Stimulated activated CD4-positive, alpha-beta T cell treated with anti-CD3 and anti-CD28 coated beads, Interleukin-12 subunit alpha, Interleukin-12 subunit beta, amount 100 ng/mL, for 4 hours (primary cell): ENCODE measurements at places on chromosomes 3 and 15.

- no peak for DNase-seq
Measured at GRCh38 chr3:23894254-23895061, 22.3 kb downstream of the NKIRAS1 start.

DNA sequence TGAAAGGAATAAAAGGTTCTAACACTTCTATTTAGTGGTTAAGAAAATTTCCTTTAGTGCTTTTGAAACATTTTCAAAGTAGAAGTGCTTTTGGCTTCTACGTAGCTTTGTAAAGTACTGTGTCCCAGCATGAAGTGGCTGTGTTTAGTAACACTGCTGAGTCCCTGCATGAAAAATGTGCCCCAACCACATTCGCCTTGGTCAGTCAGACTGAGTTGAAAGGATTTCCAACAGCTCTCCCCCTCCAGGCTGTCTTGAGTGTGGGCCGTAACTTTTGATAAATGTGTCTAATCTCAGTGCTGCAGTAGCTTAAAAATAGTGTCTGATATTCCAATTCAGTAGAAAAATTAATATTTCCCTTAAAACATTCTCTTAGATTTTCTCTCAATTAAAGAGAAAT lies 115.0 kb downstream of the NR1D2 start:
- no peak for DNase-seq

DNA sequence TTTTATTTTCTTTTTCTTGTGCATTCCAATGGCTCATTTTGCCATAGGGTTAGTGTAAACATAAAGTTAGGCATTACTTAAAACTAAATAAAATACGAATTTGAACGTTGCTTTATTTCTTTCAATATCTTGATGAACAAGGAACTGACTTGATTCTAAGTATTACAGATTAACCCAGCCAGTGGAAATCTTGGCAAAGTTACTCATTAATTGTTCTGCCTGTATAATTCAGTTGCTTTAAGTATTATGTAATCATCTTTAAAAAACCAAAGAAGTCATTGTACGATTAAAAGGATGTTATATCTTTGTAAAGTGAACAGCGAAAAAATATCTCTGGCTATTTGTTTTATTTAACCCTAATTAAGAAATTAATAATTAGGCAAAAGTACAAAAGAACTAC lies 737.9 kb upstream of the BCHE start:
- DNase-seq = no peak

GRCh38 chr3:32975891-32976595 lies 24.6 kb downstream of the CCR4 start:
- no peak for DNase-seq

DNA sequence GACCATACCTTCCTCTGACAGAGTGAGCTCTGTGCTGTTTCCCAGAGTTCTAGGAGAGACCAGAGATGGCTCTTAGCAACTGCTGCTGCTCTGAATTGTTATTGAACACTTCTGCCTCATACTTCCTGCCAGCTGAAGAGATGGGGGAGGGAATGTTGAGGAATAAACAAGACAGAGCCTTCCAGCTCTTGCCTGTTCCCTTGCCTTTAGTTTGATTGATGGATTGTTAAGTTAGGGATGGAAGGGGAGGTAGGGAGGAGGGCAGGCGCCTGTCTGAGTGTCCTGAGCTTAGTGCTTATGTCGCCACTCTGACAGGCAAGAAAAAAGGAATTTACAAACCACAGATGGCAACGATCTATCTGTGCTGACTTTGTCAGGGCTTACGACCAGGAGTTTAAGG lies 42.8 kb downstream of the ZNF609 start:
- no peak for DNase-seq

DNA sequence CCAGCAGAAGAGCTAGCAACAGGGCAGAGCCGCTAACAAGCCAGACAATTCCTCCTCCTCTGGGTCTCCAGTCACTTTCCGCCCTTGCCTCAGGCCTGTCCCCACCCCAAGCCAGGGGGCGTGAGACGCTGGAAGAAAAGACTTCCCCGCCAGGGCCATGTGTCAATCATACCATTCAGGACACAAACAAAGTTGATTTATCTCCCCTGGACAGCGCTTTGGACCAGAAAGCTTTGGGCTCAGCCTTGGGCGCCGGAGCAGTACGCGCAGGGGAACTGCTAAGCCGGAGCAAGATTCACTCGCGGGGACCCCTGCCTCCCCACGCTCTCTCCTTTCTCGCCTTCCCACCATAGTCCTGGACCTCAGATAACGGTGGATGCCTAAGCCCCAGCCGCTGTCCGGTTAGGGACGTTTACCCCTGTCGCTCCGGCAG lies 479 bp downstream of the LRRC2 start:
- no peak for DNase-seq

DNA sequence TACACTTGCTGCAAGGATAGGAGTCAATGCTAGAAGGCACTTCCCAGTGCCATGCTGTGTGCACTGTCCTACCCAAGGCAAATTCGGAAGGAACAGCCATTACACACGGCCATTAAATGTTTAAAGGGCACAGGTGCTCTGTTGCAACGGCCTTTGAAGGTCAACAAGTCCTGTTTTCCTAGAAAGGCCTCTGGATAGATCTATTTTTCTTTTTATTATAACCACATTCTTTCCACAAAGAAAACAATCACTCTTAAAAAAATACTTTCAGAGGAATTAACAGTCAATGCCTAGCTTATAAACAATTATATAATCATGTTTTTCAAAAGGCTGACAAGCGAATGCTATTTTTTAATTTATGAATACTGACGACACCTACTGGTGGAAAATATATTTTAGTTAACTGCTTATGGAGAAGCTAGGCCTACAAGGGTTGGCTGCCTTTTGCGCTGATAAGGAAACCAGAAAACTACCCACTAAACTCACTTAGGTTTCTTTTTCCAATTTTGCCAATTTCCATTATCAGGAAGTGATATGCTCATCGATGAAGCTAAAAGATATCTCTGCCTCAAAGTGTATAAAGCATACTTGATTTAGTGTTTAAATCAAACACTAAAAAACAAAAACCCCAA lies 2.4 kb downstream of the ARHGEF3 start:
- DNase-seq = no peak

GRCh38 chr3:12588039-12589009 lies 31.4 kb downstream of the MKRN2 start:
- DNase-seq = no peak

- DNase-seq = no peak
Measured at GRCh38 chr3:164550857-164551256, 527.4 kb downstream of the SI start.

DNA sequence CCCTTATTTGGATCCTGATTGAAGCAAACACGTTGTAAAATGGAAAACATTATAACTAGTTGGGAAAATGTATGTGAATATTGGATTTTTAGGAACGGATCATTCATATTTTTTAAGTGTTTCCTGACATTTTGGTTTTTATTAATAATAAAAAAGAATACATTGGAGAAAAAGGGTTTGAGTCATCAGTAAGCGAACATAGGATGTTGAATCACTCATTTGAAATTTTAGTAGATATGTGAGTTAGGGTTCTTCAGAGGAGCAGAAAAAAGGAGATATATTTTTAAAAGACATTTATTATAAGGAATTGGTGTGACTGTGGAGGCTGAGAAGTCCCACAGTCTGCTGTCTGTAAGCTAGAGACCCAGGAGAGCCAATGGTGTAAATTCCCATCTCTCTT lies 258.5 kb downstream of the PTPRG start:
- no peak for DNase-seq

- no peak for DNase-seq
Measured at GRCh38 chr15:45635763-45636292, 999 bp downstream of the SQOR start.

GRCh38 chr3:112802338-112802737 lies 44.3 kb downstream of the CD200R1L start:
- DNase-seq = no peak

DNA sequence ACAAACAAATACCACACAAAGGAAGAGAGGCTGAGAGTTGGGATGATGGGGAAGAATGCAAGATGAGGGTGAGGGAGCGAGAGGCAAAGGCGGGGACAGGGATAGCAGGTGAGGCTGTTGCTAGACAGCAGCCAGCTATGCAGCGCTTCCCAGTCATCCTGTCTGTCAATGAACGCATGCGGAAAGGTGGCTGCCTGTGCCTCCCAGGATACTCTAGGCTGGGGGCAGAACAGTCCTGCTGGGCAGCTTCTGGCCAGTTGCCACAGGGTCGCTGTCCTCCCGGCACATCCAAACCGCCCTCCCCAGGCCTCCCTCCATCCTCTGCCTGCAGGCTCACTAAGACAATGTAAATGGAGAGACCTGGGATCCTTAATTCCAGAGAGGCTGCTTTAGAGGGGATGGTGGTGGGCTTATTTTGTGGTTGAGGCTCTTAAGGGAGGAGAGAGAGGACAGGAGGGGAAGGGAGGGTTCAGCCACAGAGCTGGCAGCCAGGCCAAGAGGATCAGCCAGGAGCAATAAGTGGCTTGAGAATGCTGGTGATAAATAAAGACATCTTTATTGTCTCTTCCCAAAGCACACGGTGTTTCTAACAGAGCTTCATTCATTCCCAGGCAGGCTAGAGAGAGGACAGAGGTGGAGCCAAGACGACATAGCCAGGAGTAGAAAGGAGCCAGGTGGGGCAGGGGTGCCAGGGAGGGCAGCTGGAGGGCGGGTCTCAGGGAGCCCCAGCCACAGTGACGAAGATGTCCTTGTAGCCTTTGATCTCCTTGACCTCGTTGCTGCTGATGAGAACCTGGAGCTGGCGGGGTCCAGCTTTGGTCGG lies 9.2 kb upstream of the TGM5 start:
- DNase-seq = no peak

DNA sequence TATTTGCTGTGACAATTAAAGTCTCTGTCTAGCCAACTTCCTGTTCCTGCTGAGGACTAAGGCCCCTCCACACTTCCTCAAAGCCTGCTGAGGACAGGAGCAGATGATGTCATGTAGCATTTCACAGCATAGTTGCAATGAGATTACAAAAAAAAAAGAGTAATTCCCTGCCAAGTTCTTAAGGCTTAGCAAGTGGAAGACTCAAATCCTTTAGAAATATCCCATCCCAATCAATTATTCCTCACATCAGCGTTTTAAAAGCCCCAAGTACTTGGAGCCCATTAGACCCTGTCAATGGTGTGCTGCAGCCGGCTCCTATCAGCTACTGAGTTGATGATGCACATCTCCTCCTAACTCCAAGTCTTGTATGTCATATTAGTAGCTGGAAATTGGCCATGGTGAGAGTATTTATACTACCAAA lies 51.7 kb downstream of the TRANK1 start:
- DNase-seq = no peak

GRCh38 chr3:49872801-49873281 lies 3.1 kb upstream of the CAMKV start:
- DNase-seq = no peak

GRCh38 chr3:53804697-53805462 lies 41.3 kb downstream of the CHDH start:
- DNase-seq = no peak

DNA sequence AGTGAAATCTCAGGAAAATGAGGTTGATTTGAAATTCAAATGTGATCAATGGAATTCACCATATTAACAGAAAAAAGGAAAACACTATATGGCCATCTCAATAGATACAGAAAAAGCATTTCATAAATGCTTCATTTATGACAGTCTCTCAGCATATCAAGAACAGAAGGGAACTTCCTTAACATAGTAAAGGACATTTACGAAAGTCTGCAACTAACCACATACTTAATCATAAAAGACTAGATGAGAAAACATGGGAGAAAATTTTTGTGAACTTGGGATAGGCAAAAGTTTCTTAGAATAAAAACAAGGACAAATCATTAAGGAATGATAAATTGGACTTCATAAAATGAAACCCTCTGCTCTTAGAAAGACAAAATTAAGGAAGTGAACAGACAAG lies 24.7 kb upstream of the TIPARP start:
- no peak for DNase-seq

GRCh38 chr3:21274079-21274571 lies 476.9 kb downstream of the ZNF385D start:
- DNase-seq = no peak

DNA sequence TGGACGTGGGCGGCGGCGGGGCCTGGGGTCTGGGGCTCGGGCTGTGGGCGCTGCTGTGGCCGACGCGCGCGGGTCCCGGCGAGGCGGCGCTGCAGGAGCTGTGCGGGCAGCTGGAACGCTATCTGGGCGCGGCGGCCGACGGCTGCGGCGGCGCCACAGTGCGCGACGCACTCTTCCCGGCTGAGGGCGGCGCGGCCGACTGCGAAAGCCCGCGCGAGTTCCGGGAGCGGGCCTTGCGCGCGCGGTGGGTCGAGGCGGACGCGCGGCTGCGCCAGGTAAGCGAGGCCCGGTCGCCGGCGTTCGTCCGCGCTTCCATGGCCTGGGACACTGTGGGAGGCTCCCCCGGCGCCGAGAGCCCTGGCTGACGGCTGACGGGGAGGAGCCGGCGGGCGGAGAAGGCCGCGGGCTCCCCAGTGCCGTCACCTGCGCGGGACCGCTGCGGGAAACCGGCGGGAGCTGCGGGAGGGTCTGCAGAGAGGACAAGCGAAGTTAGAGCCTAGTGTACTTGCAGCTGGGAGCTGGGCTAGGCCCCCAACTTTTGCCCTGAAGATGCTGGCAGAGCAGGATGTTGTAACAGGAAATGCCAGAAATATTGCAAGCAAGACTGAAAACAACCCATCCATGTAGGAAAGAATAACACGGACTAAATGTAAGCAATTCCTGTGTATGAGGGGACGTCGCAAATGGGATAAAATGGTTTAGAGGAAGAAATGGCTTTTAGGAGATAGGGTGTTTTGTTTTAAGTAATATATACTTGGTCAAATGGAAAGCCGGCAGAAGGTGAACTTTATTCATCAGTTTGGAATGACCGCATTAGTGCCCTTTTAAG lies 847 bp downstream of the WHAMM start:
- no peak for DNase-seq

GRCh38 chr15:32790352-32790999 lies 72.7 kb downstream of the GREM1 start:
- no peak for DNase-seq

DNA sequence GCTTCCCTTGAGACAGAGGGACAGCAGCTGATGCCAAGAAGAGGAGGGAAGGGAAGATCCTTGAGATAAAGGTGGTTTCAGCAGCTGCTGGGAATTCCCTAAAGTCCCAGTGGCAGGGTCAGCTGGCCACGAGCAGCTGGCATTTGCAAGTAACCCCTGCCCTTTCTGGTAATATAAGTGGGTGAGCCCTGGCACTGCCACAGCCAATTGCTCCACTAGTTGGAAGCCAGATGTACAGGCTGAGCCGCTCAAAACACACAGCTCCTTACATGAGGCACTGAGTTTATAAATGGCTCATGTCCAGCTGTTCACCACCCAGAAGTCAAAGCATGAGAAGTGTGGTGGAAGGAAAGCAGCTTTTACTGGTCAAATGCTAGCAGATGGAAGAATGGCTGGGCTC lies 35.4 kb downstream of the PRR20G start:
- no peak for DNase-seq

- no peak for DNase-seq
Measured at GRCh38 chr15:85531083-85531482, 150.7 kb downstream of the AKAP13 start.

GRCh38 chr3:175692256-175692655 lies 833.1 kb downstream of the NAALADL2 start:
- DNase-seq = no peak

- no peak for DNase-seq
Measured at GRCh38 chr3:128585189-128585588, 65.4 kb downstream of the RPN1 start.

DNA sequence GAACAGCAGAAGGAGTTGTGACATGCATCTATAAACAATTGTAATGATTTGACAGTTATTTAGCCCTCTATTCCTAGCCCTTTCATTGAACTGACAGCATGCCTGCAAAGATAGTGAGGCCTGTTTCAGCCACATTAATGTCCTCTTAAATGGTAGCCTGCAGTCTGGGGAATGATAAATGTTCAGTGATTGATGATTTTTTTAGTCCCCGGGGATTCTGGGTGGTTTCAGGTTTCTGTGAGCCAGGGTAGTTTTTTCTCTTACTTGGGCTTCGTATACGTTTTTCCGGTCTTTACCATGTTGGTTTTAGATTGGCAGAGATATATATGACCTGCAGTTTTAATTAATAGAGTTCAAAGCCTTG lies 172.0 kb downstream of the TCF12 start:
- no peak for DNase-seq
